ENCODE measurements at places on chromosomes 6 and 20.

GRCh38 chr6:151807513-151808370, at the start of gene ESR1:
ESR1 (plus strand) TSS chr6:151807682; CDS start chr6:151807913, 231 bp downstream.
- DNase-seq = no peak

DNA sequence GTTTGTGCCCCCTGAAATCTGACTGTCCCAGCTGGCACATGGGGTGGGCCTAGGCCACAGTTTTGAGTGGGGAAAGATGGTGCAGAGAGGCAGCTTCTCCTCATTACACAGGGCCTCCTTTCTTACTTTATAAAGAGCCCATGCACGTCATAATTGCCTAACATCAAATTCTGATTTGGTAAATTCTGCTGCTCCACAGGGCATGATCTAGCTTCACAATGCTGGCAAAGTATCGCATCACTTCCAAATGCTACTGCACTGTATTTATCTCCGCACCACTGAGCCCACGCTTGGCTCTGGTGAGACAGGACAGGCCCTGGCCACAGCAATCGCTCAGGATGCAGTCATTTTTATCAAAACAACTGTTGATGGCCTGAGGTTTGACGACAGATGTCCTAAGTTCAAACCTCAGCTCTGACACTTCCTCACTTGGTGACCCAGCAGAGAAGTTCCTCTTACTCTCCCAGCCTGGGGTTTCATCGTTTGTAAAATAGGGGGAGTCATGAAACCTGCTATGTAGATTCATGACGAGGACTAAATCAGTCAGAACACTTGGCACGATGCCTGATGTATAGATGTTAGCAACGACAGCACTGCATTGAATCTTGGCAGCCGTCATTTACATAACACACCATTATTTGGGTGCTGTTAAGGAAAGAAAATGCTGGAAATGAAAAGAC, 187.9 kb downstream of the TTLL2 start:
- DNase-seq = no peak

- no peak for DNase-seq
Observed at GRCh38 chr20:59173938-59174491, 10.4 kb downstream of the ZNF831 start.

DNA sequence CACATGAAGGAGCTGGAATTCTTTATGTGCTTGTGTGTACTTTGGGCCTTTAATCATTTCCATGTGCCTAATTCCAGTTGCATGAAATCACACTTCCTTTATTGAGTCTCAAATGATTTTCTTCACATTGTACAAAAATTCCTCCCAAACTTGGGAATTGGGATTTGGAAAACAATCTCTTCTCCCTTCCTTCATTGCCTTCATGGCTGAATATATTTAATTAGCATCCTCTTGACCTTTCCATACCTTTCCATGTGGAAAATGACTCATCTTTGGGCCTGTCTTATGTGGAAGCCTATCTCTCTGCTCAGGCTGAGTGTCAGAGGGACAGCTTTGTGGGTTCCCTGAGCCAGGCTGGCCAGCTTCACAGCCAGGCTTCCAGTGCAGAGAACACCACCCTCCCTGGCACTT, 33.0 kb upstream of the CDH4 start:
- DNase-seq = no peak

Measured in MCF 10A (cell line).